ENCODE measurements at places on chromosomes 5 and 9.

DNA sequence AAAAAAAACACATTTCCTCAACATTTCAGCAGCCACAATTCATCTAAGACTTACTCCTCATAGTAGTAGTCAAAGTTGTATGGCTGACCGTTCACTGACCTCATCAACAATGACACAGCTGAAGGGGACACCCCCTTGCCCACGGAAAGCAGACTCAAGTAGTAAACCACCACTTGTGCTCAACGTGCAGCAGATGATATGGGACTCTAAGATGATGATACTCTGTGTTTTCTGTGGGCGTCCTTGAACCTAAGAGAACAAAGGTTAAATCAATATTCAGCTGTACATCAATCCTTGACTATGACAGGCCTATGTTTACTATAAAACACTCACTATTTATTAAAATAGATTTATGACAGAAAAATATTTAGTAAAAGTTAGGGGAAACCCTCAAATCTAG, 71.6 kb downstream of the SETX start:
- DNase-seq = peak; percentile 38

DNA sequence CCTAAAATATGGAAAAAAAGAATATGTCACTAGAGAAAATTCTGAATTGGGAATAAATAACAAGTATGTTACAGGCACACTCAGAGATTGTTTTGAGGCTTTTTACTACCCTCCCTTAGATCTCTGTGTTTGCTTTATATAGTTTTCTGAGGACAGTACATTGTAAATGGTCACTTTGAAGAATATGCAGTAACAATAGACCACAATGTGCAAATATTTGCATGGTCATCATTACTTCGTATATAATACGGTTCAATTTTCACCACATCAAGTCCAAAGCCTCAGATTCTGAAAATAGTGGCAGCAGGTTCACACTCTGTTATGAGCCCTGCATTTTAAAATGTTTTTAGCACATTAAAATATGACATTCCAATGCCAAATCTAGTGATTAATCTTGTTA, 238.6 kb downstream of the ADAMTS6 start:
- no peak for DNase-seq

DNA sequence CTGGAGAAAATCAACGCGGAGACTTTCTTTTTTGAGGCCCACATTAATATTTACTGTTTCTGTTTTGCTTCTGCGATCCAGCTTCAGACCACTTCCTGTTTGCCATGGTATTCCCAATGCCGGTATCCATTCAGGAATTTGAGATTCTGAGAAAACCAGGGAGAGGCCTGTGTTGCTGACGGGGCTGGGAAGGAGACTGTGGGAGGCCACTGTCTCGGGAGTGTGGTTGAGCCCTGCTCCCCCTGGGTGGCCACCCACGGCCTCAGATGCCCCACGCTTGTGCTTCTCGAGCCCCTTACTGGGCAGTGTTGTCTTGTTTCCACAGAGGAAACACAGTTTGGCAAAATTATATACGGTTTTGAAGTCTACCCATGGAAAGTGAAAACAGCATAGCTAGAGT, 403.6 kb upstream of the IRX2 start:
- no peak for DNase-seq

DNA sequence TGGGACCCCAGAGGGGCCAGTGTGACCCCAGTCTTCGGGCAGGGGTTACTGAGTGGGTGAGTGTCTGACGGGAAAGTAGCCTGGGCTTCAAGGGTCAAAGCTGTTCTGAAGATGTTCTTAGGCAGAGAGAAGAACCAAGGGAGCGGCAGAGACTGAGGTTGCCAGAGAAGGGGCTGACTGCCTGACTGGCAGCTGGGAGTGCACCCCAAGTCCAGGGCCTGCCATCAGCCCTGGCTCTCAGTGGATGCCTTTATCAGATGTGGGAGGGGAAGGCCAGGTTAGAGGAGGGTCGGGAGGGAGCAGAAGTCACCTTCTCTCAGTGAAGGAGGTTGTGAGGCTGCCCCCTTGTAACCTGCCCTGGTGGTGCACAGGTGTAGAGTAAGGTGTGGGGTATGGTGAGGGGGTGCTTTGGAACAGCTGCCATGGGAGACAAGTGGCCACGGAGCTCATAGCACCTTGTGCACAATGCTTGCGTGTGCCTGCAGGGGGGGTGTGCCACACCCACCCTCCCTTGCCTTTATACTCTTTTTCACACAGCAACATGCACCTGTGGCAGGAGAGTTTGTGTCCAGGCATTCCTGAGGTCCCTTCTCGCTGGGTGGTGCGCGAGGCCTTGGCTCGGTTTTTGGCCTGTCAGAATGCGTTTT, 18.9 kb downstream of the RALGPS1 start:
- DNase-seq = no peak

DNA sequence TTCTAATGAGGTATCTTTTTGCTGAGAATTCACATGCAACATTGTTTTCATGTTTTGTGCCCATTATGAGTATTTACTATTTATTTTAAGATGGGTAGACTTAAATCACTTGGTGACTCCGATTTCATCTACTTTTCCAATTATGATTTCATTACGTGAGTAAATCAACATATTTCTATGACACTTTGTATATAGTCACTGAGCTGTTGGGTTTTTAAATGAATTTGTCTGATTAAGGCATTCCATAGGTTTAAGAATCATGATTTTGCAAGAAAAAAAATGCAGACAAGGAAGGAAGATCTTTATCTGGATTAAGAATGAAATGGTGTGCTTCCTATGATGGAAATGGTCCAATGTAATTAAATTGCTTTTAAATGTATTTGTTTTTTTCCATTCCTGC, 661.9 kb downstream of the ANXA1 start:
- DNase-seq = no peak

DNA sequence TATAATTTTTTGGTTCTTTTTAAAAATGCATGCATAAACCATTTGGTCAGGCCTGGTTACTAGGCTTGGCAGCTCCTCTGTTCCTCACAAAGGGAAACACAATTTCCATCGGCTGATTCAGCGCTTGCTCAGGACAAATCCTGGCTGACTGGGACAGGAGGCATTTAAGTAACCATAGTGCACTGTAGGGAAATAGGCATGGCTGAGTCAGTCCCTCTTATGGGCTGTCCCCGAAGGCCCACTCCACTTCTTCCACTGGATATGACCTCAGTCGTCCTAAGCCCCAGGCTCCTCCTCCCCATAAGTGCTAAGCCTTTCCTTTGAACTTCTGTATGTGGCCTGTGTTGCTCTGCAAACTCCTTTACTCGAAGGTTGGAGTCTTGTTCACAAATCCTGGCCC, 71.2 kb upstream of the GLIS3 start:
- no peak for DNase-seq

DNA sequence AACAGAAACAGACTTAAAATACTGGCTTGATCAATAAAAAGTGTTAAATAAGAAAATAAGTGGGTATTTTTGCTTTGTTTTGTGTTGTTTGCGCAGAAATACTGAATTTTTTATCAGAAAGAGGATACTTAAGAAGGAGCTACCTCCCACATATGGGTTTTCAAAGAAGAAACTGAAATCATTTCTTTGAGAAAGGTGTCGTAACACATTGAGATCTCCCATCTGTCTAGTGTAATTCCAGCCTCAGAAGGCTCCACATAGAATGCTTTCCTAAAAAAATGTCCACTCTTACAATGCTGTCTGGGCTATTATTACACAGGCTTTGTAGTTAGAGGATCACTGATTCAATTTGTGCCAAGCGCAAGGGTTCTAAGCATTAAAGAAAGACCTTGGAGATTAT, 226.2 kb downstream of the EPB41L4A start:
- no peak for DNase-seq

DNA sequence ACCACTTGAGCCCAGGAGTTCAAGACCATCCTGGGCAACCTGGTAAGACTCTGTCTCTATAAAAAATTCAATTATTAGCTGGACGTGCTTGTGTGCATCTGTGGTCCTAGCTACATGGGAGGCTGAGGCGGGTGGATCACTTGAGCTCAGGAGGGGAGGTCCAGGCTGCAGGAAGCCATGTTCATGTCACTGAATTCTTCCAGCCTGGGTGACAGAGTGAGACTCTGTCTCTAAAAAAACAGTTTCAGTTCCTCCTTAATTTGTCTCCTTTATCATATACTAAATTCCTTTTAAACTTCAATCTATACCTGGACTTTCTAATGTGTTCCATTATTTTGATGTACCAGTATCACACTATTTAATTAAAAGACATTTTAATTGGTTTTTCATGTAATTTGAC, 422.2 kb upstream of the TLE4 start:
- DNase-seq = no peak

DNA sequence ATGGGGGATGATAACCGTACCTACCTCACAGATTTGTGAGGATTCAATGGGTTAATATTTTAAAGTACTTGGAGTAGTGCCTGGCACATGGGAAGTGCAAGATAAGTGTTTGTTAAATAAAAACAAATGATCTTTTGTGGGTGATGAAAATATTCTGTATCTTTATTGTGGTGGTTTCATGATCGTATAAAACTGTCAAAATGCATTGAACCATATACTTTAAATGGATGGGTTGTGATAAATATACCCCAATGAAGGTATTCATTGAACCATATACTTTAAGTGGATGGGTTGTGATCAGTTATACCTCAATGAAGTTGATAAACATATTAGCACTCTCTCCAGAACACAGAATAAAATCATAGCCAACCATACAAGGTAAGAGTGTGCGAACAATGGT, 234.5 kb downstream of the CRB2 start:
- DNase-seq = no peak

DNA sequence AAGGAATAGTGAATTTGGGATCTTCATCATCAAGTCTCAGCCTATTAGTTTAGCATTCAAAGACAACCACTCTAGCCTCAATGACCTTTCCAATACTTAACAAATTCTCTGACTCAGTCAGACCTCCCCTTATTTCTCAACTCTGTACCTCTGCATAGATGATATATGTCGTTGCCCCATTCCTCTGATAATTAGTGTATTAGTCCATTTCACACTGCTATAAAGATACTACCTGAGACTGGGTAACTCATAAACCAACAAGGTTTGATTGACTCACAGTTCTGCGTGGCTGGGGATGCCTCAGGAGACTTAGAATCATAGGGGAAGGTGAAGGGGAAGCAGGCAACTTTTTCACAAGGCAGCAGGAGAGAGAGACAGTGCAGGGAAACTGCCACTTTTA, 8.9 kb downstream of the MRPL22 start:
- DNase-seq = no peak

- peak; percentile 3 for DNase-seq
Observed at GRCh38 chr5:177443144-177443983, 3.2 kb upstream of the PRR7 start.

GRCh38 chr9:34242830-34243229, 64.0 kb downstream of the UBAP1 start:
- DNase-seq = no peak

DNA sequence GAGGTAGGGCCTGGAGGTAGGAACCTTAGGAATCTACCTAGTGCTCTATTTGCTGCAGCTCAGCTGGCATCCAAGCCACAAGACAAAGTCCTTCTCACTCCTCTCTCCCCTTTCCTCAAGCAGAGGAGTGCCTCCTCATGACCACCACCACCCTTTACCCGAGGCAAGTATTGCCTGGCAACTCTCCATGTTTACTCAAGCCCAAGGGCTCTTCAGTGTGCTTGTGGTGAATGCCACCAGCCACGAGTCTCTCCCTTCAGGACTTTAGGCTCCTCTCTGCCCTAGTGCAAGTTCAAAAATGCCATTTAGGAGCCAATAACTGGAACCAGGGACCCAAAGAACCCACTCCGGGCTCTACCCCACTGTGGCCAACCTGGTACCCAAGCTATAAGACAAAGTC, 514.5 kb upstream of the RGMB start:
- no peak for DNase-seq

GRCh38 chr5:532521-533242, 8.4 kb upstream of the SLC9A3 start:
- no peak for DNase-seq

GRCh38 chr9:2346277-2346913, 275.2 kb upstream of the VLDLR start:
- no peak for DNase-seq

- DNase-seq = no peak
Observed at GRCh38 chr9:99005651-99006050, 61.9 kb downstream of the COL15A1 start.

GRCh38 chr9:20309124-20309523, 313.2 kb downstream of the MLLT3 start:
- no peak for DNase-seq

GRCh38 chr5:168827636-168828035, 248.5 kb upstream of the PANK3 start:
- DNase-seq = no peak

DNA sequence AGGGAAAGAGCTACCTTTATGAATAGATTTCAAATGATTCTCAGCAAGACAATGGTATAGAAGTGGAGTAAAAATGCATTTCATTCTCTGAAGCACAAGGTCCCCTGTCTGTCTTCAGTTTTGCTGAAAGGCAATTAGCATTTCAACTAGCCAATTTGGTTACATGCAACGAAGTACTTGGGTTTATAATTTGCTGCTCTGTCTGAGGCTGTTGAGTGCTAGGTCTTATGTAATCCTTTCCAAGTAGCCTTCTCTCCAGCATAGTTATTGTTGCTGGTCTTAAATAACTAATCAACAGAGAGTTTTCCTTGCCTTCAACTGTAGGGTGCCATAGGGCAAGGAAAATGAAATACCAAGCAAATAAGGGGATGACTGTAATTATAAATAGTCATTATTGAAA, 4.5 kb downstream of the ADGRV1 start:
- no peak for DNase-seq

DNA sequence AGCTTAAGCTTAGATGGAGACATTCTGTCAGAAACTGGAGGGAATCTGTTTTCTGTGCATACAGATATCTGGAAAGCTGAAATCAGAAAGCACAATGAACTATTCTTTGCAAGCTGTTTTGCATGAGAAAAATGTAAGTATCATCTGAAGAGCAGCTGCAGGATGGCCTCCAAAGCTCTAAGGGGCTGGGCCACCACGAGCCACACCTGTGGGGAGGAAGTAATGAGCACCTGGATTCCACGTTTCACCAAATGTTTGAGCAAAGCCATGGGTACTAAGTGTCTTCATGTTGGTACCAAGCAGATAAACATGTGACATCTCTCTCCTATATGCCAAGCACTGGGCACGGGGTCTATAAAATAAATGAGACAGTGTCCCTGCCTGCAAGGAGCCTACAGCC, 199.3 kb downstream of the TTLL11 start:
- no peak for DNase-seq

GRCh38 chr9:77981332-77981731, 50.3 kb downstream of the GNAQ start:
- peak; percentile 7 for DNase-seq

GRCh38 chr5:144377207-144377606, 206.5 kb downstream of the KCTD16 start:
- no peak for DNase-seq

GRCh38 chr9:132023419-132024180, 56.1 kb downstream of the MED27 start:
- DNase-seq = no peak

- no peak for DNase-seq
Observed at GRCh38 chr9:130698514-130698913, 4.9 kb downstream of the EXOSC2 start.

Measured in stimulated activated CD4-positive, alpha-beta T cell treated with anti-CD3 and anti-CD28 coated beads, Interleukin-1b, Interleukin-23, amount 100 ng/mL, for 48 hours (primary cell).